Activated naive CD8-positive, alpha-beta T cell treated with anti-CD3 and anti-CD28 coated beads, Interleukin-2, amount 10 ng/mL, durations not matched to agents 7 days and 5 days (primary cell): ENCODE measurements at places on chromosomes 16 and 17. TPM values are rescaled to one million over a fixed set of nuclear protein-coding genes. Genes with fewer than 3 reads are reported as not detected.

GRCh38 chr17:13931800-13932460 lies 137.4 kb upstream of the COX10 start:
- no peak for DNase-seq

The TMEM238L gene
- total RNA-seq: not detected

The ALOX15B gene
- not detected for total RNA-seq

DNA sequence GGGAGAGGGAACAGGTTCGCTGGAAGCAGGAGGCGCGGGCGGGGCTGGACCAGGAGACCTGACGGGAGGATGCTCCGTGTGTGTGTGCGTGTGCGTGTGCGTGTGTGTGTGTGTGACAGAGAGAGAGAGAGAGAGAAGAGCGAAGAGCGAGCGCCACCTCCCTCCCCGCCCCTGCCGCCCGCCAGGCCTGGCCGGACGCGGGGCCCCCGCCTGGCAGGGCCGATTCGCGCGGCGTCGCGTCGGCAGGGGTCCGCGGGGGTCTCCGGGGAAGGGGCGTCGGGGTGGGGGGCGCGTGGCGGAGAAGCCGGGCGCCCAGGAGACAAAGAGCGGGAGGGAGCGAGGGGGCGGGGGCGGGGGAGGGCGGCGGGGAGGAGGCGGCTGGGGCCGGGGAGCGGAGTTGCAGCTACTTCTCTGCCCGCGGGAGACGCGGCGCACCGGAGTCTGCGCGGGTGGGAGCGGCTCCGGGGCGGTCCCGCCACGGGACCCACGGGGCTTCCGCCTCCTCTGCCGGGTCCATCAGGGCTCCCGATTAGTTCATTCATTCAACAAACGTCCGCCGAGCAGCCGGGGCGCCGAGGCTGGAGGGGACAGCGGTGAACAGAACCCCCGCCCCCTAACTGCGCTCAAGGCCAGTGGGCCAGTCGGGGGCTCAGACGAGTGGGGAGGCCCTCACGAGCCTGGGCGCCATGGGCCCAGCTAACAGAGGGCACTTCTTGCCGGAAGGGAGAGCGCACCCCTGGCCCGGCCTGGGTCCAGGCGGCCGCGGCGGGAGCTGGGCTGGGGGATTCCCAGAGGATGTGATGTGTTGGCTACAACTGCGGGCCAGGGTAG lies at the start of gene SAMD14:
TSS of gene SAMD14 (minus strand) at position 433 of the 831 bp plus-strand sequence. CDS start 5,201 bp downstream, outside the sequence.
- DNase-seq: peak; percentile 61

GRCh38 chr17:34411646-34412421 lies 48.8 kb upstream of the CCL1 start:
- no peak for DNase-seq

The CPNE7 gene
- 4.3 TPM for total RNA-seq

- DNase-seq: no peak
These were observed 254.3 kb downstream of the WWOX start for GRCh38 chr16:78353640-78354275.

The GFAP gene
- not detected for total RNA-seq

DNA sequence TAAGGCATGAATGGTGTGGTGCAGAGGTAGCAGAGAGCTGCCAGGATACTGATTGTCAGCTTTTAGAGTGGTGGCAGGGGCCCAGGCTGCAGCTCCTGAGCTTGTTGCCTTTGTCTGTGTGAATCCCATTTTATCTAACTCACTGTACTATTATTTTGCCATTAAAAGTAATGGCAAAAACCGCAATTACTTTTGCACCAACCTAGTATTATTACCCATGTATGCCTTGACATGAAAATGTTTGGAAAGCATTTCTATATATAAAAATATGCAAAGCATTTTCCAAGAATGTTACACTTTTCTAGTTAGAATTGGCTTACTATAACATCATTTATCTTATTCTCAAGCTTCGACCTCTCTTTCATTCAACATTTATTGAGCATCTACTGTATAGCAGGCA lies 308.1 kb upstream of the MYOCD start:
- DNase-seq: no peak

GRCh38 chr17:33522623-33523022 lies 229.5 kb upstream of the ASIC2 start:
- DNase-seq: no peak
